ENCODE measurements at places on chromosomes 7 and 10.

- DNase-seq, result no peak
Measured at GRCh38 chr10:21599582-21599981, 65.5 kb downstream of the MLLT10 start.

DNA sequence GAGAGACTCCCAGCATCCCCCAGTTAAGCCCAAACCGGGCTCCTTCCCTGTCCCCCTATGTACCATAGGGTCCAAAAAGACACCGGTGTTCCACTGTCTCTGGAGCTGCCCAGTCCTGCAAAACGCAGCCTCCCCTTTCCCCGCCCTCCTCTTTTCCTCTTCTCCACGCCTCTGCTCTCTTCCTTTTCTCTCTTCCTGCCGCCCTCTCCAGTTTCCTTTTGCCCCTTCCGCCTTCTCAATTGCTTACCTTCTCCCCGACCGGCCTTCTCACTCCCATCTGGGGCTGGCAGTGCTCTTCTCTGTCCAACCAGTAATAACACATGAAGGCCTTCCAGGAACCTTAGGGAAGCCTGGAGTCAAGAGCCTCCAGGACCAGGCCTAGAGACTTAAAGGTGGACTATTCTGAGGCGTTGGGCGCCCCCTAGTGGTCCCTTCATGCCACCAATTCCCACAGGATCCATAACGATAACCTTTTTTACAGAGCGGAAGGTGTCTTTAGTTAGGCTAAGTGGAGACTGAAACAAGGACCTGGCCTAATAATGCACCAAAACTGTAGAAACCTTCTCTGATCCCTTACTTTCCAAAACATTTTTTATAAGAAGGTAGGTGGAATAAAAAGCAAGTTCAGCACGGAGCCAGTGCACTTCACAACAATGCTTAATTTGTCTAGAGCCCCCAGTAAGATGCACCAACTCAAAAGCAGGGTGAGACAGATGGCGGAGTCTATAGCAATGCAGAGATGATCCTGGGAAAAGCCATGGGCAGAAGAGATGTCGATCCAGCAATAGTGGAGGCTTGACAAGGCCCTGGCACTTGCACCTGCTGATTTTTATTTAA, 27.2 kb upstream of the MSRB2 start:
- peak; percentile 39 for DNase-seq

DNA sequence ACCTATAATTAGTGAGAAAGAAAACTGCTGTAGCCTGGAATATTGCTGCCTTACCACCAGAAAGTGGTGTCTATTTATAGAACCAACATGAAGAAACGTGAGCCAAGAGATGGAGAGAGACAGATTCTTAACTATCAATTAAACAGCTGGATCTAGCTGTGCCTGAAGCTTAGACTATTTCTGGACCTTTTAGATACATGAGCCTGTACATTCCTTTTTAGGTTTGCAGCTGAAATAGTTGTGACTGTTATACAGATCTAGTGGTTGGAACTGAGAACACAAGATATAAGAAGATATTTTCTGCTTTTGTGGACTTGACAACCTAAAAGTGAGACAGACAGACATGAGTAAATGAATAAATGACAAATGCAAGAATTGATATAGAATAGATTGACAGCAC, 73.4 kb downstream of the CDK14 start:
- no peak for DNase-seq

DNA sequence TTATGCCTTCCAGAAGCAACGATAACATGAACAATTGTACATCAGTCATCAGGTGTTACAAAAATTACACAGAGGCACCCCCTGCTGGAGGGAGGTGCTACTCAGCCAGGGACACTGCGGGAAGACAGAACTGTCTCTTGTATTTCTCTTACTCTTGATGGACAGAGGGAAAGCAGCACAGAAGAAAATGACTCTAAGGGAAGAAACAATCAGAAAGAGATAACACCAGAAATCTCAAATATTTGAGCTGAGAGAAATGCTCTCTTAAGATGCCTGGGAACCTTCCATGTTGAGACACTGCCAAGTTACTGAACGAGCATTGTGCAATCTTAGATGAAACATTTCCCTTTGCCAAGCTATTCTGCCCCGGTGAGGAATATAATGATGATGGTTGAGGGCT, 227.6 kb upstream of the NPSR1 start:
- DNase-seq, result no peak

GRCh38 chr7:125218076-125218475, 288.5 kb upstream of the POT1 start:
- DNase-seq, result no peak

- no peak for DNase-seq
Measured at GRCh38 chr7:101545441-101546190, 83.5 kb downstream of the MYL10 start.

GRCh38 chr10:80442879-80443278, 11.2 kb upstream of the TSPAN14 start:
- no peak for DNase-seq

GRCh38 chr7:37341033-37341630, 107.5 kb downstream of the ELMO1 start:
- DNase-seq, result no peak

All from stimulated activated CD8-positive, alpha-beta memory T cell treated with anti-CD3 and anti-CD28 coated beads, Interleukin-2, amount 100 ng/mL, for 1 hour (primary cell).